Heart right ventricle (tissue), 16 donors: ENCODE measurements at places on chromosomes 7 and 10. TPM values are rescaled to one million over a fixed set of nuclear protein-coding genes. Genes with fewer than 3 reads are reported as not detected.

Gene TMEM184A
- 0.51 TPM for total RNA-seq

DNA sequence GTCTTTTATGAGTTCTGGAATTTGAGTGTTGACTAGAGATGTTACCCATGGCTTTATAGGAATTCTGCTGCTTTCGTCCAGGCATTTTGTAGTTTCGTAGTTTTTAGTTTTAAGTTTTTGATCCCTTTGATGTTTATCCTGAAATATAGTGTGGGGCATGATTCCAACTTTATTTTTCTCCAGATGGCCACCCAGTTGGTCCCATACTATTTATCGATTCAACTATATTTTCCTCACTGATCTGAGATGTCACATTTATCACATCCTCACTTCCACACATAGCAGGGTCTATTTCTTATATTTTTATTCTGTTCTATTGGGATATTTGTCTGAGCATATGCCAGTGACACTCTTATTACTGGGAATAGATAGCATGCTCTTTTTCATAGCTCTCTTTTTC lies 33.9 kb downstream of the ADRA2A start:
- H3K4me3 ChIP-seq, result no peak overlapping the region
- no peaks in the 10 kb centered on the region for H3K4me1 ChIP-seq
- peaks cover 5% of the 10 kb centered on the region for H3K27me3 ChIP-seq
- H3K36me3 ChIP-seq, result no peaks in the 10 kb centered on the region
- no peak for DNase-seq

- DNase-seq, result peak; percentile 37
- H3K27me3 ChIP-seq, result peaks cover 23% of the 10 kb centered on the region
- peaks cover 12% of the 10 kb centered on the region for H3K4me1 ChIP-seq
- H3K36me3 ChIP-seq, result no peaks in the 10 kb centered on the region
- H3K27ac ChIP-seq, result peak overlapping the region; percentile 36
- H3K4me3 ChIP-seq, result peak overlapping the region; percentile 30
Measured at GRCh38 chr7:130490888-130491804, 739 bp upstream of the MEST start.

Gene LBX1
- total RNA-seq, result not detected

DNA sequence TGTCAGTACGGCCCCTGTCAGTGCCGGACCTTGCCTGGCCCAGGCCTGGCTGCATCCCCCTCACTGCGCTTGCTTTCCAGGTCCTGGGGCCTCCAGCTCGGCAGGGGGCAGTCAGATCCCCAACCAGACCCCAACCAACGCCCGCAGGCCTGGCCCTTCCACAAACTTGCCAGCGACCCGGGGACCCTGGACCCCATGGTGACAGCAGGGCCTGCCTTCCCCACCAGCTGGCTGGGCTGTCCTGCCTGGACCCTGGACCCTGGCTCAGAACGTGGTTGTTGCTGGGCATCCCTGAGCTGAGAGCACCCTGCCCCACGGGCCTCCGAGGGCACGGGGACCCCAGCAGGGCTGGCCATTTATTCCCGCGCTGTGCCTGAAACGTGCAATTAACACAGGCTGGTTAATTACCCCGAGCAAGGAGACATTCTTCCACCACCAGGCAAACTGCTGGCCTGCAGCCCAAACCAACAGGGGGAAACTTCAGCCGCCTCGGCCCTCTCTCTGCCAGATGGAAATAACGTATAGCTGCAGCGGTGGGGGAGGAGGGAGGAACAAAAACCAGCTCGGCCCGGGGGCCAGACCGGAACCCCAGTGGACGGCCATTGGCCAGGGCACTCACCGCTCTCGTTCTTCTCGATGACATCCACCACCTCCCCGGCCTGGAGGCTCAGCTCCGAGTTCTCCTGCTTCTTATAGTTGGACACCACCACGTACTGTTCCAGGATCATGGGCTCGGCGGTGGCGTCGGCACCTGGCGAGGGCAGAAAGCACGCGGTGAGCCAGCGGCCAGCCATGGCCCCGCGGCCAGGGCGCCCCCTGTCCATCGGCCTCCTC lies 167.1 kb downstream of the NEURL1 start:
- no peak for DNase-seq
- H3K4me3 ChIP-seq, result peak overlapping the region; percentile 81
- H3K27ac ChIP-seq, result peak overlapping the region; percentile 87
- H3K36me3 ChIP-seq, result peaks cover 19% of the 10 kb centered on the region
- no peaks in the 10 kb centered on the region for H3K27me3 ChIP-seq
- peaks cover 59% of the 10 kb centered on the region for H3K4me1 ChIP-seq

Gene AS3MT
- 10.0 TPM for total RNA-seq

GRCh38 chr10:15300697-15301096 lies 70.4 kb downstream of the FAM171A1 start:
- no peaks in the 10 kb centered on the region for H3K36me3 ChIP-seq
- no peaks in the 10 kb centered on the region for H3K4me1 ChIP-seq
- H3K27me3 ChIP-seq, result no peaks in the 10 kb centered on the region
- DNase-seq, result no peak

DNA sequence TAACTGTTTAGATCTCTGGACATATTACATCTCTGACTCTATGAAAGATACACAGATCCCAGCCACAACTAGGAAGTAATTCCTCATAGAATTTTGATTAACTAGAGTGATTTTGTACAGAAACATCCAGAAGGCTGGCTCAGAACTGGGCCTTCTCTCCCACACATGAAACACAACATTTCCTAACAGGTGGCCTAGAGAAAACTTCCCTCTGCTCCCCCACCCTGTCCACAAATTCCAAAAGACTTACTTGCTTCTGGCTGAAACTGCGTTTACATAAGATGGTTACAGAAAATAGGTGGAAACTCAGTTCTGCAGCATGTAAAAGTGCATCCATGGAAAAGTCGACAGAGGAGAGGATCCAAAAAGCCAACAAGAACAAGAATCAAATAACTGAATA lies 132.9 kb downstream of the FZD1 start:
- no peak overlapping the region for H3K27ac ChIP-seq
- no peak for DNase-seq

Gene AHR
- 31.4 TPM for total RNA-seq

DNA sequence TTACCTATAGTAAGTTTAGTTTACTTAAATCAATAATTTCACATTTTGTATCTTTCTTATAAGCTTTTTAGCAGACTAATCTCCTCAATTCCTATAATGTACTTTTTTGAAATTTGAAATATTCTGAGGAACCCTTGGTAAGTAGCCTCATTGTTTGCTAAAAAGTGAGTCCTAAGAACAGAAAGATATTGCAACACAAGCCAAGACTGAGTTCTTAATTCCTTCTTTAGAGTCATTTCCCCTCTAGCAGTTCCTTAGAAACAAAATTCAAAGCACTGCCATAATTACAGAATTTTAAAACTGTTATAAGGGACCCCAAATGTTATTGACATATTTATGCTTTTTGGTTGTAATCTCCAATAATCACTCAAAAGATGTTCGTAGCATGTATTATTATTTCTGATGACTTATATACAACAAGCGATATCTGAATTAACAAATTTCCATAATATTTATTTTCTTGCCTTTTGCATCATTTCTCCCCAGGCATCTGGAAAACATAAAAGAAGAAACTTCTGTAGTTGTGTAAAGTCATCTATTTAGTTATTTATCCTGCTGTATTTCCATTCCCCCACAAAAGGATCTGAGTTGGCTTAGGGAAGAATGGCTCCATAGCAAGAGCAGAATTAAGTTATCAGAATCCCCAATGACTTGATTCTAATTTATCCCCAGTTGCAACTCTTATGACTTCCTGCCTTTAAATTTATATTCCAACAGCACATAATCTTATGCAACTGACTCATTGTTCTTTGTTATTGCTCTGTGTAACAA lies 67.8 kb downstream of the TMEM26 start:
- no peaks in the 10 kb centered on the region for H3K27me3 ChIP-seq
- H3K27ac ChIP-seq, result no peak overlapping the region
- no peak for DNase-seq
- no peaks in the 10 kb centered on the region for H3K4me1 ChIP-seq
- H3K36me3 ChIP-seq, result no peaks in the 10 kb centered on the region
- H3K4me3 ChIP-seq, result no peak overlapping the region

GRCh38 chr7:33099154-33099940 lies 9.9 kb downstream of the RP9 start:
- H3K4me1 ChIP-seq, result no peaks in the 10 kb centered on the region
- H3K27me3 ChIP-seq, result no peaks in the 10 kb centered on the region
- H3K4me3 ChIP-seq, result no peak overlapping the region
- H3K27ac ChIP-seq, result no peak overlapping the region

- H3K4me3 ChIP-seq, result no peak overlapping the region
- no peak overlapping the region for H3K27ac ChIP-seq
- peaks cover 24% of the 10 kb centered on the region for H3K4me1 ChIP-seq
Measured at GRCh38 chr10:92327445-92328433, 36.8 kb downstream of the MARCHF5 start.
